Renal pelvis (tissue), 12 donors: ENCODE measurements at places on chromosomes 5 and 9.

DNA sequence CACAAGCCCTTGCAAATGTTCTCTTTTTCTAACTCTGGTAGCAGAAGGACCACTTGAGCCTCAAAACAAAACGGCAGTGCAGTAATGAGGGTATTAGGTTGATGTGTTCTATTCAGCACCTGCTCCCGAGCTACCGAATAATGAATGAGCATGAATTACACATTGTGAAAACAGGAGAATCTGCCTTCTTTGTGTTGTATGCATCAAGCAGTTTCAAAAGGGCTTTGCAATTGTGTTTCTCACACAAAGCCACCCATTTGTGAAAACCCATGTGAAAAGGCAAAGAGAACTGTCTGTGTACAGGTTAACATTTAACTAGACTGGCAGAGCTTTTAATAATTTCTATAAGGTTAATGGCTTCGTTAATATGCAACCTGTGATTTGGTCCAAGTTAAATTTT is 97.8 kb downstream of the STK32A start:
- DNase-seq: no peak

- no peak for DNase-seq
Observed at GRCh38 chr5:31934156-31934555, 240.0 kb downstream of the GOLPH3 start.

- no peak for DNase-seq
Observed at GRCh38 chr9:105052346-105052745, 124.4 kb upstream of the ABCA1 start.

DNA sequence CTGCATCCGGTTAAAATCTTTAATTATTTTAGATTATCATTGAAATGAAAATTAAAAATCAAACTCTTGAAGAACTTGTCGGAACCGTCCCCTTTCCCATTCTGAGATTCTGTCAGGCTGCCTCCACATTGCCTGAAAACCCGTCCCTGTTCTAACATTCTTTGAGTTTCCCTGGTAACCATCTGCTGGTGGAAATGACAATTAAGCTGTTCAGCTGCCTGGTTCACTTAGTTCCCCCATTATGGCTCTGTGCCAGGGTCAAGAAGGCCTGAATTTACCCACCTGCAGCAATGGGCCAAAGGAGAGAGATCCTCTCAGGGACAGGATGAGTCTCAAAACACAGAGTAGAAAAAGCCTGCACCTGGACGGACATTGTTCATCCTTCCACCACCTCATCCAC is 11.8 kb upstream of the TCOF1 start:
- DNase-seq: no peak

DNA sequence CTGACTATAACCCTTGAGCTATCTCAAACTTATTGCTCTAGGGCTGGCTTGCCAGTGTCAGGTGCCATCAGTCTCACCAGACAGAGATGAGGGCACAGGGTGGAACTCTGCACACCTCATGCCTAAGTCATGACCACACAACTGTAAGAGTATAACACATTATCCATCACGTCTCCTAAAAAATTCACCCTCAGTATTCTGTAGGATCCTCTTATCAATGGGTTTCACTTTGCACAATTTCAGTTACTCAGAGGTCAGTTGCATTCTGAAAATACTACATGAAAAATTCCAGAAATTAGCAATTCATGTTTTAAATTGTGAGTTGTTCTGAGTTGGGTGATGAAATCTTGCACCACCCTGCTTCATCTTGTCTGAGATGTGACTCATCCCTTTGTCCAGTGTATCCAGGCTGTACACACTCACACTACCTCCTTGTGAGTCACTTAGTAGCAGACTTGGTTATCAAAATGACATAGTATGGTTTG is 690.9 kb upstream of the CDH18 start:
- no peak for DNase-seq

GRCh38 chr9:92989561-92989960 is 42.2 kb downstream of the FGD3 start:
- DNase-seq: no peak

DNA sequence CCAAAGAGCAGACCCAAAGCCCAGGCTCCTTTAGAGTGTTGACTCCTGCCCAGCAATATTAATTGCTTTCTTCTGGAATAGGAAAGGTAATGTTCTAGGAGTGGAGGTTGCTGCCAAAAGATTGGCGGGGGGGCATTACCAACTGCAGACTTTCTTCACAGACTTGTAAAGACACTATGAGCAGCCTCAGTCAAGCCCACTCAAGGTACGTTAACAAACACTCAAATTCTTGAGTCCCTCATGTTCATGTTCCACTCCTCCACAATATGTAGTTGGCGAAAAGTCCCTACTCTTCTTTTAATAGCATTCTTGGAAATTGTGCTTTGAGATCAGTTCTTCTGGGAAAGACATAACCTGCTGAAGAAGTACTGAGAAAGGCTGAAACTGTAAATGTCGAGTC is 409.2 kb upstream of the KIF2A start:
- DNase-seq: no peak

- DNase-seq: peak; percentile 92
Observed at GRCh38 chr5:175729829-175730277, 72.0 kb downstream of the HRH2 start.

- no peak for DNase-seq
Observed at GRCh38 chr9:36450110-36450732, 50.2 kb upstream of the RNF38 start.

DNA sequence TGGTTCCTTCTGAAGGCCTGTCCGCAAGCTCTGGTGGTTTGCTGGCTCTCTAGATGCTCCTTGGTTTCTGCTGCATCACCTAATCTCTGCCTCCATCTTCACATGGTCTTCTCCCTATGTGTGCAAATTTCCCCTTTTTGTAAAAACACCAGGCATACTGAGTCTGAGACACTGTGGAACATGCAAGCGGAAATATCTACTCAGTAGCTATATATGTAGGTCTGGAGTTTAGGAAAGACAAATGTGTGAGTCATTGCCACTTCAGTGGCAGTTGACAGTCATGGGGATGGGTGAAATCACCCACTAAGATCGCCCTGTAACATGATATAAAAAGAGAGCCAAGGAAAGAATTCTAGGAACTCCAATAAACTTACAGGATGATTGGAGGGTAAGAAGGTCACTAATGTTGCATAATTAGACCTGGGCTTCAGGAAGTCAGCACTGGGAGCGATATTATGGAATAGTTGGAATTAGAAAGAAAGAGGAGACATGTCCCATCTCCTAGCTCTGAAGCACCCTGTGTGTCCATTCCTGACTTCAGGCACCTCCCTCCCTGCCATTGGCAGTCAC is 22.7 kb upstream of the UBLCP1 start:
- no peak for DNase-seq

DNA sequence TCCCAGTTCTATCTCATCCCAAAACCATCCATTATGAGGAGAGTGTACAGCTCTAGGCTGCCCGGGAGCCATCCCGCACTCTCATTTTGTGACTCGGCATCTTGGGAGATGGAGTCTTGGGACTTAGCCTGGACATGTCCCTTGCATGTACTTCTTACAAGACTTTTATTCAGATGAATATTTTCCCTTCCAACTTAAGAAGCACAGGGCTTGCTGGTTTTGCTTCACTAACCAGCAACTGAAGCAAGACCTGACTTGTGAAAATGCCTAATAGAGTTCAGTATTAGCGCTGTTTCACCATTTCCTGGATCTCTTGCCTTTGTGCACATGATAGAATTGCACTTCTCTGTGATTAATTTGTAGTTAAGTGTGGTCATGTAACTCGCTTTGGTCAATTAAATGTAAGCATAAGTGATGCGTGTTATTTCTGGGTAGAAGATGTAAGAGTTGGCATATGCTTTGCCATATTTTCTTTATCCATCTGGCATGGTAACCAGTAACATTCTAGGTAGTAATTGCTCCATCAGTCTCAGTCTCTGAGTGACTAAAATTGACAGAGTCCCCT is 55.8 kb downstream of the PDCD1LG2 start:
- DNase-seq: no peak

GRCh38 chr9:134617836-134618162 is 23.8 kb upstream of the COL5A1 start:
- no peak for DNase-seq

DNA sequence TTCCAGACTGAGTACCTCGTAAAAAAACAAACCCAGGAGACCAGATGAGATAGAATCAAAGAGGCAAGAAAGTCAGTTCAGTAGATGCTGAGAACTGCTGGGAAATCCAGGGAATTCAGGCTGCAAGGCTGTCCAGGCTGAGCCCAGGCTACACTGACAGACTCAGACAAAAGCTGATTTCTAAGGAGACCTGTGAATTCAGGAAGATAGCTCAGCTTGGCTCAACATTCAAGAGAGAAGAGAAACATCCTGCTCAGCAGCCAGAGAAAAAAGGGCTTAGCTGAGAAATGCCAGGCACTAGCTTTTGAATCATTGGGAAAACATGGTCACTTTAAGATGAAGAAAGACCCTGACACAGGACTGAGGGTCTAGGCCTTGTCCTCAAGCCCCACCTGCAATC is 118.2 kb upstream of the SLC44A1 start:
- DNase-seq: no peak

GRCh38 chr5:124692950-124693349 is 53.5 kb downstream of the ZNF608 start:
- no peak for DNase-seq

DNA sequence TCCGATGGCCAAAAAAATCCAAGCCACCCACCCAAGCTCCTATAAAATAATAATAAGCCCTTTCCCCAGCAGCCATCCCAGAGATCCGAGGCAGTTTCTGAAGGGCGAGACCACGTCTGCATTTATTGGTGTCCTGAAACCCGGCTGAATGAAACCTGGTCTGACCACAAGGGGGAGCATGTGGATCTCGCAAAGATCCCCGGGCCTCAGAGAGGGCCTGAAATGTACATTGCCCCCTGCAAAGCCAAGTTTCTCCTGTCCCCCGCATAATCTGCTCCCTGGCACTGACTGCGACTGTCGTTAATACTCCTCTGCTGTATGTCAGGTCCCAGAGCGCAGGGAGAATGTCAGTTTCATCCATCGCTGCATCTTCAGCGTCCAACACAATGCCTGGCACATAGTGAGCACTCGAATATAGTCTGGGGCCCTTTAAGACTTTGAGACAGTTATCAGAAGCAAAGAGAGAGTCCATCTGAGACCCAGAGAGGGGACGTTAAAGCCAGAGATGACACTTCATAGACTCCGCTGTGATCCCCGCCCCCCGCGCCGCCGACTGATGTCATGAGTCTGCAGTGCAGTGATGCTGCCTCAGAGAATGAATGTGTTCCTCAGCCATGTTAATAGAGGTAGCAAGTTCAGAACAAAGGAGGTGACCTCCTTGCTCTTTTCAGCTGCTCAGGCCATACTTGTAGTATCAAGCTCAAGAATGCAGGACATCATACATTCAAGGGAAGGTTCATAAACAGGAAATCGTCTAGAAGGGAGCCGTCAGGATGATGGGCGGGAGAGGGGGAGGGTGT is 74.5 kb upstream of the BARHL1 start:
- DNase-seq: peak; percentile 75

GRCh38 chr9:73536403-73536802 is 384.7 kb downstream of the ANXA1 start:
- no peak for DNase-seq

DNA sequence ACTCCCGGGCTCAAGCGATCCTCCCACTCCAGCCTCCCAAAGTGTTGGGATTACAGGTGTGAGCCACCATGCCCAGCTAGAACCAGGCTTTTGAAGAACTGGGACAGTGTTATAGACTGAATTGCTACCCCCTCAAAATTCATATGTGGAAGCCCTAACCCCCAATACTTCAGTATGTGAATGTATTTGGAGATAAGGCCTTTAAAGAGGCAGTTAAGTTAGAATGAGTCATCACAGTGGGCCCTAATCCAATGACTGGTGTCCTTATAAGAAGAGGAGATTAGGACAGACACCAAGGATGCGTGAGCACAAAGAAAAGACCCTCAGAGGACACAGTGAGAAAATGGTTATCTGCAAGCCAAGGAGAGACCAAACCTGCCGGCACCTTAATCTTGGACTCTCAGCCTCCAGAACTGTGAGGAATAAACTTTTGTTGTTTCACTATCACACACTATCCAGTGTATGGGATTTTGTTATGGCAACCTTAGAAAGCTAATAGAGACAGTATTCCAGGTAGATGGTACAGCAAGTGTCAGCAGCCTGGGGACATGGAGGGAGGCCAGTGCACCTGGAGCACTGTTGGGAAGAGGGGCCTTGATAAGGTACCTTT is 31.4 kb upstream of the ERGIC1 start:
- DNase-seq: no peak

DNA sequence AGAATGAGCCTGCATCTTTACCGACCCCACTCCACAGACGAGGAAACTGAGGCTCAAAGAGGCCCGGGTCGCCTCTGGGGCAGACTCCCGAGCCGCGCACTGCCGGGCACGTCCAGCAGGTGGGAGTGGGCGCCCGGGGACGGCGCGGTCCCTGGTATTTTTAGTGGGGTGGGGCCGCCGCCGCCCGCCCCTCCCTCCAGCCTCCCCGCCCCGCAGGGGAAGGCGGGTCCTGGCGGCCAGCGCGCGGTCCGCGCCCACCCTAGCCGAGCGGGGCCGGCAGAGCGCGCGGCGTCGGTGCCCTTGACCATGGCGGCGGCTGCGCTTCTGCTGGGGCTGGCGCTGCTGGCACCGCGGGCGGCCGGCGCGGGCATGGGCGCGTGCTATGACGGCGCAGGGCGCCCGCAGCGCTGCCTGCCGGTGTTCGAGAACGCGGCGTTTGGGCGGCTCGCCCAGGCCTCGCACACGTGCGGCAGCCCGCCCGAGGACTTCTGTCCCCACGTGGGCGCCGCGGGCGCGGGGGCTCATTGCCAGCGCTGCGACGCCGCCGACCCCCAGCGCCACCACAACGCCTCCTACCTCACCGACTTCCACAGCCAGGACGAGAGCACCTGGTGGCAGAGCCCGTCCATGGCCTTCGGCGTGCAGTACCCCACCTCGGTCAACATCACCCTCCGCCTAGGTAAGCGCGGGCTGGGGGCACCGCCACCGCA is at the start of gene LAMC3:
TSS of gene LAMC3 (plus strand) at position 266 of the 710 bp plus-strand sequence. CDS start at position 307, 41 bp downstream.
- no peak for DNase-seq

GRCh38 chr5:147554261-147554817 is 44.5 kb upstream of the DPYSL3 start:
- peak; percentile 72 for DNase-seq

GRCh38 chr9:36345103-36345846 is 54.8 kb downstream of the RNF38 start:
- DNase-seq: no peak

DNA sequence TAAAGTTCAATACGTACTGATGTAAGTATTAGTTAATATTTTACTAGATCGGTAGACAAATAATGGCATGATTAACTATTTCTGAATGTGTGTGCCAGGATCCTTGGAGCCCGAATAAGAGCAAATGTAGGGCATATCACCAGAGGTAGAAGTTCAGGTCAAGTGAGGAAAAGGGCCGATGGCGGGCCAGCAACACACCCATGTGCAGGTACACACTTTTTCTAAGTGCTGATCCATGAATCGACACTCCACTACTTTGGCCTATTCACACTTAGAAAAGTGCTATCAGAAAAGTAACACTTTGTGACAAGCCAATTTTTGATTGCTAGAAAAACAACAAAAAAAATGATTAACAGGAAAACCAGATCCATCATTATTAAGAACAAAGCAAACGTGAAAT is 150.3 kb downstream of the AUH start:
- DNase-seq: no peak
